ENCODE measurements at places on chromosomes 7 and 10.

GRCh38 chr10:69224862-69225657, 4.9 kb downstream of the HKDC1 start:
- no peak for DNase-seq

DNA sequence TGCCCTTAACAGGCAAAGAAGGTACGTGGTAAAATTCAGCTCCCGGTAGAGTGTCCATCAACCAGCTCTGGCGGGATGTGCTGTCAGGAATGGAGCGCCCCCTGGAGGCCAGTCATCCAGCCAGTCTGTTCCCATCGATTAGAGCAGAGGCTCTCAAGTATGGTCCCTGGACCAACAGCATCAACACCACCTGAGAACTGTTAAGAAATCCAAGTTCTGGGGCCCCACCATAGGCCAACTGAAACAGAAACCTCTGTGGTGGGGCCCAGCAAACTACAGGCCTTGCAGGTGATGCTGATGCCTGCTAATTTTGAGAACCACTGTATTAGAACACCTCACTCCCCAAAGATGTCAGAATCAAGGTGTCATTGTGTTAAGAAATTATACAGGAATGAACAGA, 109.2 kb downstream of the DPY19L1 start:
- DNase-seq, result peak; percentile 26

- no peak for DNase-seq
Measured at GRCh38 chr7:30923774-30924413, 12.2 kb downstream of the AQP1 start.

DNA sequence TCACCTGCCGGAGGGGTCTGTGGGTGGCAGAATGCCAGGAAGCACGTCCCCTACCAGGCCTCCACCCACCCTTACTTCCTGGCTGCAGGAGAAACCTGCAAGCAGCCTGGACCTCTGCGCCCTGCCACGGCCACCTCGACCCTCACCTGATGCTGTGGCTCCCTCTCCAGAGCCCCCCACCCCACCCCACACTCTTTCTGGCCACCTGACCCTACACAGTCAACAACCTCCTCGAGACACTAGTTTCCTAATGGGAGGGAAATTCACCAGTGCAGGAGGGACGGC, 91.3 kb downstream of the PRKAG2 start:
- no peak for DNase-seq

- peak; percentile 53 for DNase-seq
Measured at GRCh38 chr7:131369354-131369753, 41.7 kb downstream of the MKLN1 start.

- DNase-seq, result peak; percentile 73
Measured at GRCh38 chr7:116610210-116610609, 61.8 kb upstream of the MET start.

GRCh38 chr7:106755641-106756040, 94.7 kb upstream of the CCDC71L start:
- no peak for DNase-seq

- DNase-seq, result no peak
Measured at GRCh38 chr10:52786098-52786497, 13.5 kb upstream of the MBL2 start.

- DNase-seq, result no peak
Measured at GRCh38 chr7:18846765-18847215, 270.6 kb downstream of the TWIST1 start.

GRCh38 chr10:103692952-103693811, 162.2 kb downstream of the SH3PXD2A start:
- DNase-seq, result no peak

Measured in cardiac fibroblast (primary cell).